Erythroblast (primary cell): ENCODE measurements at places on chromosomes 13 and 19.

GRCh38 chr13:93716623-93717022 is 490.0 kb downstream of the GPC6 start:
- no peak for DNase-seq

DNA sequence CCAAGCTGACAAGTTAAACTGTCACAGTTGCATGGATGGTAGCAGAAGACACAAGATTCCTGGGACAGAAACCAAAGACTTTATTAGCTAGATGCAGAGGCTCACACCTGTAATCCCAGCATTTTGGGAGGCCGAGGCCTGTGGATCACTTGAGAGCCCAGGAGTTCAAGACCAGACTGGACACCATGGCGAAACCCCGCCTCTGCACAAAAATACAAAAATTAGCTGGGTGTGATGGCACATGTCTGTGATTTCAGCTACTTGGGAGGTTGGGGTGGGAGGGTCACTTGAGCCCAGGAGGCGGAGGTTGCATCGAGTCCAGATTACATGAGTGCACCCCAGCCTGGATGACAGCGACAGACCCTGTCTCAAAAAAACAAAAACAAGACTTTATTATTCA is 346.6 kb downstream of the IRS2 start:
- no peak for DNase-seq

DNA sequence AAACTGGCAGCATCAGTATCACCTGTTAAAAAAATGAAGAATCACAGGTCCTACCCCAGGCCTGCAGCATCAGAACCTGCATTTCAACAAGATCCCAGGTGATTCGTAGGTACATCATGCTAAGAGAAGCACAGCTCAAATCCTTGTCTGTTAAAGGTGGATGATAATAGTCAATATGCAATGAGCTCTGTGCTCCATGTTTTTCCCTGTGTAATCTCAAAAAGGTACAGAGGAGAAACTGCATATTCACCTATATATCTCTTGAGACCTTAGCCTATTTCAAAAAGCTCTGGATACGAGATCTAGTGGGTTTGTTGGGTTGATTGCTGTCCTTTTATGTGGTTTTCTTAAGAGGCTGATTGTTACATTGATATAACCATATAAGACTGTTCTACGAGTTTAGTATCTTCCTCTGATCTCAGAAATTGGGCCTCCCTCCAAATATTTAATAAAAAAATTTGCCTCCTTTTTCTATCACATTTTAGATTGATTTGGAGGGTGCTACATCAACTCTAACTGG is 148.9 kb downstream of the DCT start:
- DNase-seq: no peak

DNA sequence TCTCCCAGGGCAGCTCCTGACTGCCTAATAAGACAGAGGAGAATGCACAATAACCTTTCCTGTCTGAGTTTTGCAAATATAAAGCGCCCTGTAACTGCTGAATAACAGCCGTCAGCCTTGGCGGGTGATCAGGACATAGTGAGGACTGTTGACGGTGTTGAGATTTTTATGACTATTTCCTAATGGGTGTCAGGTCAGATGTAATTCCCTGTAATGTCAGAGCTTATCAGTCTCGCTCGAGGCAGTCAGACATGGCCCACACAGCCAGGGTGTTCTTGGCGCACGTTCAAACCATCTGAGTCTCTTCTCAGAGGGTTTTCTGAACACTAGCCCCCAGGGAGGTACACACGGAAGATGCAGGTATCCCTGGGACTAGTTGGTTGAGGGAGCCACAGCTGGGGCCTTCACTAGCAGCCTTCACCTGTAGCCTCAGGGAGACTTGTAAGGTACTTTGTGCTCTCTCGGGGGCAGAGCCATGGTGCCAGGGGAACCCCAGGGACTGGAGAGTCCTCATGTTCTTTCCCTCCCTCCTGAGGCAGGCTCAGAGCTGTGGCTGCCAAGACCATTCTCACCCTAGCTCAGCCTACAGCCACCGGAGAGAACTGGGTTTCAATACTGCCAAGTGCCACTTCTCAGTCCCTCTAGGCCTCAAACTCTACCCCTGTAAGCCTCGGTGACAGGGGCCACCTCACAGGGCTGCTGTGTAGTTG is 213.1 kb downstream of the UQCRFS1 start:
- DNase-seq: no peak

- no peak for DNase-seq
Measured at GRCh38 chr13:30730526-30730925, 4.8 kb upstream of the ALOX5AP start.
